ENCODE measurements at places on chromosomes 11 and 22.

DNA sequence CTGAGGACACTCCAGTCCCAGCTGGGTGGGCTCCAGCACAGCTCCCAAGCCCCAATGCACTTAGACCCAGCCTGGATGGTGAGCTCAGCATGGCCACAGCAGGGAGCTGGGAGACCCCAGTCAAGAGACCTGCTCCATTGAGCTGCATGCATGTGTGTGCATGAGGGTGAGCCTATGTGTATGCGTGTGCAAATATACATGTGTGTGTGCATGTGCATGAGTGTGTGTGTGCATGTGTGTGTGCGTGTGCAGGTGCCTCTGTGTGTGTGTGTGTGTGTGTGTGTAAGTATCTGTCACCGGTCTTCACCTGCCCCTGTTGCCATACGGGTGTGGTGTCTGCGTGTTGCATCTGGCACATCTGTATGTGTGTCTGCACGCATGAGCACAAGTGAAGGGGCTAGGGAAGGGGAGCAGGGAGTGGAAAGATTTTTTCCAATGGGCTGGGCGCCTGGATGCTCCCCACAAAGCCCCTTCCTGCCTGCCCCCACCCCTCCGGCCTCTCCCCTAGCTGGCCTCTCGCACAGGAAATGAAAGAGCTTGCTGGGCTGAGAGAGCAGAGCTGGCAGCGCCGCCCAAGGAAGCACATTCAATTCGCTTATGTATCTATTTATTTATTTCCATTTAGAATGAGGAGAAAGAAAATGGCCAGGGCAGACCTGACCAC lies 4.1 kb downstream of the TSPAN32 start:
- no peak for DNase-seq

DNA sequence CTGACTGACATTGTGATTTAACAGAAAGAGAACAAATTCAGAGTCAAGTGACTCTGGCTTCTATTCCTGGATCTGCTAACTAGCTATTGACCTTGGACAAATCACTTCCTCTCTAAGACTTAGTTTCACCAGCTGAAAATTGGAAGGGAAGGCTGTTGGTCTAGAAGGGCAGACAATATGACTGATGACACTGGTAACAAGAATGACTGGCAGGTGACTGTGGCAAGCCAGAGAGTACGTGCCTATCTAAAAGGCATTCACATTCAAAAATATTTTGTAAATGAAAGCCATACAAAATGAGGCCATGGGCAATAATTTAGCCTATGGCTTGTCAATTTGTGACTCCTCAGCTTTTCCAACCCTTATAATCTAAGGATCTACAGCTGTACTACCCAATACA lies 23.5 kb downstream of the SERGEF start:
- no peak for DNase-seq

- no peak for DNase-seq
Observed at GRCh38 chr11:132777067-132777975, 755.0 kb downstream of the OPCML start.

- no peak for DNase-seq
Observed at GRCh38 chr11:10387206-10388083, 67.6 kb upstream of the AMPD3 start.

DNA sequence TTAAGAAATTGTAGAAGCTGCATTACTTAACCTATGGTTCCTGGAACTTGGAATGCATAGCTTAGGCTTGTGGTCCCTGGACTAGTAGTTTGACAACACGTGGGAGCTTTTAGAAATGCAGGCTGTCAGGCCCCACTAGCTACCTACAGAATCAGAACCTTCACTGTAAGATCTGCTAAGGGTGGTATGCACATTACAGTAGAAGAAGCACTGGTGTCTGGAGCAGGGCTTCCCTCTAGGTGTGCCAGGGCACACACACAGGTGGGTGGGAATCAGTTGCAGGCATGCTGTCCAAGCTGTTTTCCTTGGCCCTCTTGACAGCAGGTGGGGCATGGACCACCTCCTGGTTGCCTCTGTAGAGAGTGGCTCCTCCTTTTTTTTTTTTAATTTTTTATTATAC lies 8.8 kb downstream of the NNMT start:
- no peak for DNase-seq
